ENCODE measurements at places on chromosomes 3 and 15.

DNA sequence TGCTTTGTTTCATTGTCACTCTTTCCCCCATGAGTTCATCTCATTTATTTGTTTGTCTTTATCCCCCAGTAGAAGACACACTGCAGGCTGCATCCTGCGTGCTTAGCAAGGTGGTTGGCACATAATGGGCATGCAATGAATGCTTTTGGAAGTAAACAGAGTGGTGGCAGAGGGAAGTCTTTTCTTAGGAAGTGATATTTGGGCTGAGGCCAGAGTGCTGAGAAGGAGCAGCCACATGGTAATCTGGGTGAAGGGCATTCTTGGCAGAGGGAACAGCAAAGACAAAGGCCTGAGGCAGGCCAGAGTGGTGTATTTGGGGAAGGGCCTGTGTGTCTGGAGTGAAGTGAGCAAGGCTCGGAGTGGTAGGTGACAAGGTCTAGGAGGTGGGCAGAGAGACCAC is 17.7 kb upstream of the ADAMTS7 start:
- DNase-seq: no peak

- no peak for DNase-seq
Measured at GRCh38 chr3:168545591-168545990, 449.9 kb upstream of the GOLIM4 start.

- peak; percentile 80 for DNase-seq
Measured at GRCh38 chr3:126654571-126655383, at the start of gene TXNRD3. TSS of gene TXNRD3 (minus strand) at chr3:126655124.

GRCh38 chr3:194405766-194406165 is 6.7 kb upstream of the GP5 start:
- DNase-seq: no peak

Data from natural killer cell treated with Interleukin-12 subunit alpha and Interleukin-12 subunit beta and Interleukin-15 and Interleukin-18, amount 100 ng/mL, for 72 hours (primary cell).